Stomach (tissue), 19 donors: ENCODE measurements at places on chromosomes 5 and 9.

GRCh38 chr5:173730632-173731298, 114.3 kb upstream of the BOD1 start:
- H3K27me3 ChIP-seq: no peaks in the 10 kb centered on the region
- no peak overlapping the region for H3K4me3 ChIP-seq
- no peaks in the 10 kb centered on the region for H3K4me1 ChIP-seq
- no peak overlapping the region for H3K27ac ChIP-seq
- no peaks in the 10 kb centered on the region for H3K36me3 ChIP-seq

- H3K4me1 ChIP-seq: peaks cover 44% of the 10 kb centered on the region
These were observed 28.4 kb downstream of the RUSC2 start for GRCh38 chr9:35518225-35518821.

GRCh38 chr9:2817999-2818803, 25.7 kb downstream of the PUM3 start:
- H3K36me3 ChIP-seq: peaks cover 25% of the 10 kb centered on the region
- no peak overlapping the region for H3K4me3 ChIP-seq
- peaks cover 26% of the 10 kb centered on the region for H3K4me1 ChIP-seq
- peak overlapping the region; percentile 75 for H3K27ac ChIP-seq

DNA sequence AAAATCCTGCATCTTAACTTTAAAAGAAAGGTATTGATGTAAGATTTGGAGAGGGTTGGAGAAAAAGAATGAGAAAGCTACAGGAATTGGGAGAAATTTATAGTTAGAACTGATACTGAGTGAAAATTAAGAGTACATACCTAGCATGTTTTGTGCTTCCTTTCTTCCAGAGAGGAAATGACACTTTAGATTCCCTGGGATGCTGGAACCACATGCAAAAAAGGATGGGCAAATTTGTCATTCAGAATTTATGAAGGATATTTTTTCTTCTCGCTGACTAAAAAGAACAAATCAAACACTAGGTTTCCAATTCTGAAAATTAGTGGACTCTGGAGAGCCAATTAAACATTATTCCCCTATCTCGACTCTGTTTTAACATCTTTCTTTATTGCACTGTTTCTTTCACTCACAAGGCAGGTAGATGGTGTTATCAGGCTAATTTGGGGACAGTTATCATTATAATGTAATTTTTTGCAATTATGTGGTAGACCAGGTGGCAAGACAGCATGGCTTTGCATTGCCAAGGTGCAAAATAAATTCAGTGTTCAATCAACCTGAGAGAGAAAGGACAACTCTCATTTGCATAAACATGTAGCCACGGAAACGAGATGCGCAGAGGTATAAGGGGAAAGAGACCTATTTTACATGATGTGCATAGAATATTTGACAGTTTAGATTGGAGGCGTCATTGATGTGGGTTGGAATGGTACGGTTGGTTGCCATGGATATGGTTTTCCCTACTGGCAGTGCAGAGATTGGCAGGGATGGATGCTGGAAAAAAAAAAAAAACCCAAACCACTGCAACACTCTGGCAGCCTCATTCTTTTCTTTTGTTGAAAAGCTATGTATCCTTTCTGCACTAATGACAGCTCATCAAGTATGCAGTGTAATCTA, 320.4 kb upstream of the CCNH start:
- H3K4me3 ChIP-seq: no peak overlapping the region
- no peak overlapping the region for H3K27ac ChIP-seq

- peaks cover 34% of the 10 kb centered on the region for H3K4me1 ChIP-seq
- H3K36me3 ChIP-seq: no peaks in the 10 kb centered on the region
- H3K4me3 ChIP-seq: peak overlapping the region; percentile 56
These were observed 1.3 kb downstream of the GPR150 start for GRCh38 chr5:95620870-95621838.

DNA sequence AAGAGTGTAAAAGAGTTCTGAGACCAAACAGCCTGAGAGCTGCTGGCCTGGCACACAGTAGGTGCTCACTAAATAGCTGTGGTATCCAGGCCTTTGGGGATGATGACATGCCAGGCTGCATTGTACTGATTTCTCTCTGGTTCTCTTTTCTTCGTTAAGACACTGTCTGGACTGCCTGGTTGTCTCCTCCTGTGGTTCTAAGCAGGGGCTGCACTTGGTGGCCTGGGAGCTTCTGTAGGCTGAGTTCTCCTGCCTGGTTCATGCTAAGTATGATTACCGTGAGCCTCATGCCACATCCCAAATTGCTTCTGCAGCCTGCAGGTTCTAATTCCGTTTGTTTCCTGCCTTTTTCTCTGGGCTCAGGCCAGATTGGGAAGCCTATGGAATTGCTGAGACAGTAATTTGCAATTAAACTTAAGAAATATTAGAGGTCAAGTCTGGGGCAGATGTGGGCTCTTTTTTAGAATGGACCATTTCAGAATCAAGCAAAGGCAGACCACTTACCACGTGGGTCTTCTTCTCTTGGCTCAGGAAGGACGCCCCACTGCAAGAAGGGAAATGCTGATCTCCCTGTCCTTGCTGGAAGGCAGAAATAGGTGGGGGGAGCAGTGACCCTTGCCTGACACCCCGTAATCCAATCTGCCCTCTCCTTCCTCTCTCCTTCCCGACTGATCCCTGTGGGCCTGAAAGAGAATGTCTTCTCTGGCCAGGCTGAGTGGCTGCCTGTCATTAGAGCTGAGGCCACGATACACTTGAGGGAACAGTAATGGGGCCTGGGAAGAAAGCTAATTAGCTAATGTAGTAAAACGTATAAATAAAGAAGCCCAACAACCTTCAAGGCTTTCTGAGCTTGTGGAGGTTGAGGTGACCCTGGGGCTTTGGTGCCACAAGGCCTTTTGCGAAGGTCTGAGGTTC, 21.9 kb upstream of the BOD1 start:
- no peak for DNase-seq
- H3K4me3 ChIP-seq: no peak overlapping the region
- H3K27ac ChIP-seq: no peak overlapping the region
- no peaks in the 10 kb centered on the region for H3K36me3 ChIP-seq
- H3K27me3 ChIP-seq: no peaks in the 10 kb centered on the region

- peak overlapping the region; percentile 6 for H3K27ac ChIP-seq
These were observed 37.8 kb downstream of the FAM78A start for GRCh38 chr9:131238402-131239021.

DNA sequence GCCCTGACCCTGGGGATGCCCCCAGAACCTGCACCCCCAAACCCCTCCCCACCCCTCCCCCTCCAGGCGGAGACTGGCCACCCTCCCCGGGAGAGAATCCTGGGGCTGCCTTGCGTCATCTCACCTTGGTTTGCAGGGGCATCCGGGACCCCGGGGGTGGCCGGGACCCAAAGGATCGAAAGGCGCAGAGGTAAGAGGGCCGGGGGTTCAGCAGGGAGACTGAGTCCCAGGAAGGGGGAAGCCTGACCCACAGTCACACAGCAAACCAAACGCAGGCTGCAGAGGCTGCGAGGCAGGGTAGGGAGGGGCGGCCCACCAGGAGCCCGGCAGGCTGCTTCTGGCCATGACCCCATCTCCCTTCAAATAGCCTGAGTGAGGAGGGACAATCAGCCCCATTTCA, 33.8 kb upstream of the ORM1 start:
- H3K27me3 ChIP-seq: no peaks in the 10 kb centered on the region
- DNase-seq: no peak
- no peaks in the 10 kb centered on the region for H3K4me1 ChIP-seq

- H3K27ac ChIP-seq: no peak overlapping the region
- peaks cover 40% of the 10 kb centered on the region for H3K4me1 ChIP-seq
- no peak overlapping the region for H3K4me3 ChIP-seq
- no peak for DNase-seq
- no peaks in the 10 kb centered on the region for H3K36me3 ChIP-seq
These were observed 123.7 kb upstream of the ANKRD55 start for GRCh38 chr5:56356836-56357160.

GRCh38 chr5:106964132-106964531, 706.6 kb downstream of the EFNA5 start:
- no peaks in the 10 kb centered on the region for H3K4me1 ChIP-seq
- no peak overlapping the region for H3K27ac ChIP-seq
- no peaks in the 10 kb centered on the region for H3K36me3 ChIP-seq
- no peak overlapping the region for H3K4me3 ChIP-seq
- no peak for DNase-seq

- DNase-seq: no peak
- peak overlapping the region; percentile 74 for H3K4me3 ChIP-seq
- peaks cover 24% of the 10 kb centered on the region for H3K36me3 ChIP-seq
- no peaks in the 10 kb centered on the region for H3K27me3 ChIP-seq
- H3K27ac ChIP-seq: peak overlapping the region; percentile 94
These were observed 760 bp downstream of the ALDH1B1 start for GRCh38 chr9:38393128-38393796.

DNA sequence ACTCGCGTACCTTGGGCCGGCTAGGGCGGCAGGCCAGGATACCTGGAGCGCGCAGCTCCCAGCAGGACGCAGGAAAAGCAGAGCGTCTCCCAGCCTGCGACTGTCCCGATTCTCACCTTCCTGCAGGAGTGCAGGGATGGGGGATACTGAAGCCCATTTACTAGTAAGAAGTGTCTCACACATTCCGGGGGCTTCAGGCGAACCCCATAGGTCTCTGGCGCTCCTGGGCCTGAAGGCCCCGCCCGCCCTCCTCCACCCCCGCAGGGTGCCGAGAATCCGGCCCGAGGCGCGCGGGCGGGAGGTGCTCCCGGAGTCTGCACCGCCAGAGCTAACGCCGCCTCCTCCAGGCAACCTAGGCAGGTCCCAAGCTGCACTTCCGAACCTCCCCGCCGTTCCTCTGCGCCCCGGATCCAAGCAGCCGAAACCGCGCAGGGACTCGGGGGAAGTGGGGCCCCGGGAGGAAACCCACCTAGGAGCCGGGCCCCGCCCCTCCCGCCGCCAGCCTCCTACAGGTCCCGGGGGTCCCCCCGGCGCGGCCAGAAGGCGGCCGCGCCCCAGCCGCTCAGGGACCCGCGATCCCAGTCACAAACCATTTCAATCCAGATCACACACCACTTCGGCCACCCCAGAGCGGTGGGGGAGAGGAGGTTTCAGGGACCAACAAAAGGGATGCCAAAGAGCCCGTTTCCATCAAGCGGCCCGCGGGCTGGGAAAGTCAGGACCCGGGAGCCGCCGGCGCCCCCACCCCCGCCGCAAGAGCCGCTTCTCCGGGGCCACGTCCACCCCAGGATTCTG, 1.2 kb downstream of the ROR2 start:
- no peaks in the 10 kb centered on the region for H3K36me3 ChIP-seq
- H3K4me3 ChIP-seq: peak overlapping the region; percentile 76
- peaks cover 48% of the 10 kb centered on the region for H3K4me1 ChIP-seq
- peak overlapping the region; percentile 94 for H3K27ac ChIP-seq
- H3K27me3 ChIP-seq: peaks cover 20% of the 10 kb centered on the region
- DNase-seq: peak; percentile 91
